ENCODE measurements at places on chromosomes 16 and 17.

- no peak for DNase-seq
These were observed 20.4 kb downstream of the CA4 start for GRCh38 chr17:60169921-60170817.

DNA sequence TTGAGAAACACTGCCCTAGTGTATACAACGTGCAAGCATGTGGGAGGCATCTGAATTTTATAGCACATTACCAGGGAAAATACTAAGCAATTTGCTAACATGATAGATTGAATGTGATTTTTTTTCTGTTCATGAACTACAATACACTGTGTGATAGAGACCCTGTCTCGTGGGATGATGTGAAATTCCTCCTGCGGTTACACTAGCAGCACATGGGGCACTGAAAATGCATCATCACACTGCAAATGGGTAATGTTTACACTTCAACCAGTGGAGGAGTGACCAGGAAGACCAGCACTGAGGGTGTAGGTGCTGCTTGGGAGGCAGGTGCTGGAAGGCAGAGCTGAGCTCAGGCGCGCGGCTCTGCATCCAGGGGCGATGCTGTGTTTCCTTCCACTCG is 28.8 kb downstream of the ORC6 start:
- DNase-seq = no peak

DNA sequence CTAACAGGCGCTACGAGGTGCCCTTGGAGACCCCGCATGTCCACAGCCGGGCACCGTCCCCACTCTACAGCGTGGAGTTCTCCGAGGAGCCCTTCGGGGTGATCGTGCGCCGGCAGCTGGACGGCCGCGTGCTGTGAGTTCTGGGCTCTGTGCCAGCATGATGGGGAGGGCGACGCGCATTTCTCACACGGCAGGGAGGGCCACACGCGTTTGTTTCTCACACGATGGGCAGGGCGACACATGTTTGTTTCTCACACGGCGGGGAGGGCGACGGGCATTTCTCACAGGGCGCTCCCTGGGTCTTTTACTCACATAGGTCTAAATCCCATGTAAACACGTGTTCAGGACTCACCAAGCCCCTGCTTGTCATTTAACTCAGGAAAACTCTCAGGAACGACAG is 4.4 kb downstream of the GAA start:
- DNase-seq = no peak

DNA sequence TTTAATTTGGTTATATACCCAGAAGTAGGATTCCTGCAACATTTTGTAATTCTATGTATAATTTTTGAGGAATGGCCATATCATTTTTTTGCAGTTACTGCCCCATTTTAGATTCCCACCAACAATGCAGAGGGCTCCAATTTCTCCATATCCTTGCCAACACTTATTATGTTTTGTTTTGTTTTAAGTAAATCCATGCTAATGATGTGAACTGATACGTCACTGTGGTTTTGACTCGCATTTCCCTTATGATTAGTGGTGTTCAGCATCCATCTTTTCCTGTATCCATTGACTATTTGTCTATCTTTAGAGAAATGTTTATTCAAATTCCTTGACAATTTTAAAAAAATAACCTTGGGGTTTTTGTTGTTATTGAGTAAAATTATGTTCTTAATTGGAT is 826.4 kb downstream of the CDH11 start:
- DNase-seq = no peak

DNA sequence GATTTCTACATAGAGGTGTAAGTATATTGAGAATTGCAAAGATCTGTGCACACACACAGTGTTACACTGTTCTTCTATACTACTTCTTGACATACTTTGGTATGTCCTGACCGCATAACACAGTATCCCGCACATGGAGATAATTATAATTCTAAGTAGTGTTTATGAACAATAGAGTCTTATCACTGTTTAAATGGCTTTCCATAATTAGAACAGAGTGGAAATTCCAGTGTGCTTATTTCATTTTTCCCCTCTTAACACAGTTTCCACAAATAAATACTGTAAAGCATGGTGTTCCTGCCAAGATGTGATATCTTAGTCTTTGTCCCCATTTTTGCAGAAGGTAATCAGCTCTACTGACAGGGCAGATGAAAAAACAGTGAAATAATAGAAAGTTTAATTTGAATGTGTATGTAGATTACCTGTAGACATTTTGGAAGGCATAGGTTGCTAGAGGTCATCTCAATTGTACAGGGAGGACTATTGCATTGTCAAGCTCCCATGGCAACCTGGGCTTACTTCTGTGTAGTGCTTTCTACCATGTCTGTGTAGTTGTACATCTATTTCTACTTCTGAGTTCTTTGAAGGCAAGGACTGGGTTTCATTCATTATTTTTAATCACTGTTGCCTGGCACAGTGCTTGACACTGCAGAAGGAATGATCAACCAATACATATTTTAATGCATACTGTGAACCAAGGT is 10.1 kb upstream of the KRT28 start:
- DNase-seq = no peak
